ENCODE measurements at places on chromosomes 6 and 20.

- no peak for DNase-seq
These were observed 520.9 kb downstream of the HTR1B start for GRCh38 chr6:76942203-76942966.

DNA sequence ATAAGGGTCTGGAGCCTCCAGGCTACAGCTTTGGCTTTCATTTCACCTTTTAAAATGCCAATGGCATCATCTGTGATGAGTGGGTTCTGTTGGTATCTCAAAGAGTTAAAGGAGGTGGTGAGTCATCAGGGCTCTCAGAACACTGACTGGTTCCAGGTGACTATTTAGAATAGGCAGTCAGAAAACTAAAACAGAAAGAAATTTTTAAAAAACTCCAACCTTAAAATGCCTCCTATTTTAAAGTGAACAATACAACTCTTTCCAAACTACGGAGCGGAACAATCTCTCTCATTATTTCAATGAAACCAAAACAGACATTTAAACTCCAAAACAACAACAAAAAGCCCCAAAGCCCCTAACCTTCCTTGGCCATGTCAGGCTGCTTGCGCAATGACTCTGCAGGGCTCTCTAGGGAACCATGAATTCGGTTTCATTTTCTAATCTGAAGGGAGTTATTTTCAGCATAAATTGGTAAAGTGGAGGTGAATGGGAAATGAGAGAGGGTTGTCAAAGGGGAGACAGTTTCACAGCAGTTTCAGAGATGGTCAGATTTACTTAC lies 194.9 kb downstream of the KIF6 start:
- DNase-seq = no peak

- DNase-seq = no peak
These were observed 92.1 kb downstream of the CRYBG1 start for GRCh38 chr6:106452628-106453027.

DNA sequence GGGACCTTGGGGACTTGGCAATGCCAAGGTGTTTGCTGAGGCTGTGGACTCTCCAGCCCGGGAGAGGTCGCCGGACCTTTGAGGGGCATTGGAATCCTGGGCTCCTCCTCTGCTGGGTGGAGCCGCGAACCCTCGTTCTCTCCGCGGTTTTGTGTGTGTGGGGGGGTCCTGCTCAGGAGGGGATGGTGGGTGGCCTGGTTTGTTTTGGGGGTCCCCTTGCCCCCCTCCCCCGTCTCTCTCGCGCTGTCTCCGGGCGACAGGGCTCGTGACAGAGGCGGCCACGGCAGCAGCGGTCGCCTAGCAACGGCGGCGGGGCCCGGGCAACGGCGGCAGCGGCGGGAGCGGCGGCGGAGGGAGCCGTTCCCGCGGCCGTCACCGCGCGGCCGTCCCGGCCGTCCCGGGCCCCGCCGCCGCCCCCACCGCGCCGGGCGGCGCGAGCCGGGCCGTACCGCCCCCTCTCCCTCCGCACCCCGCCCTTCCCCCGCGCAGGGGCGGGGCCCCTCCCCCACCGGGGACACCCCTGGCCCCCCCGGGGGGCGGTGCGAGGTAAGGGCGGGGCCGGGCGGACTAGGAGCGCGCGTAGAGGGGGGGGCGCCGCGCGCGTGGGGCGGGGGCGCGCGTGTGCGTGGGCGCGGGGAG lies 7.8 kb downstream of the SYNGAP1 start:
- DNase-seq = peak; percentile 51

GRCh38 chr6:170292407-170293158 lies 1.7 kb upstream of the DLL1 start:
- no peak for DNase-seq

- no peak for DNase-seq
These were observed 79.4 kb upstream of the FRMD1 start for GRCh38 chr6:168158213-168158979.

- DNase-seq = no peak
These were observed 33.6 kb downstream of the HM13 start for GRCh38 chr20:31547720-31548298.

GRCh38 chr20:62831854-62832211 lies 15.0 kb downstream of the COL9A3 start:
- DNase-seq = no peak

DNA sequence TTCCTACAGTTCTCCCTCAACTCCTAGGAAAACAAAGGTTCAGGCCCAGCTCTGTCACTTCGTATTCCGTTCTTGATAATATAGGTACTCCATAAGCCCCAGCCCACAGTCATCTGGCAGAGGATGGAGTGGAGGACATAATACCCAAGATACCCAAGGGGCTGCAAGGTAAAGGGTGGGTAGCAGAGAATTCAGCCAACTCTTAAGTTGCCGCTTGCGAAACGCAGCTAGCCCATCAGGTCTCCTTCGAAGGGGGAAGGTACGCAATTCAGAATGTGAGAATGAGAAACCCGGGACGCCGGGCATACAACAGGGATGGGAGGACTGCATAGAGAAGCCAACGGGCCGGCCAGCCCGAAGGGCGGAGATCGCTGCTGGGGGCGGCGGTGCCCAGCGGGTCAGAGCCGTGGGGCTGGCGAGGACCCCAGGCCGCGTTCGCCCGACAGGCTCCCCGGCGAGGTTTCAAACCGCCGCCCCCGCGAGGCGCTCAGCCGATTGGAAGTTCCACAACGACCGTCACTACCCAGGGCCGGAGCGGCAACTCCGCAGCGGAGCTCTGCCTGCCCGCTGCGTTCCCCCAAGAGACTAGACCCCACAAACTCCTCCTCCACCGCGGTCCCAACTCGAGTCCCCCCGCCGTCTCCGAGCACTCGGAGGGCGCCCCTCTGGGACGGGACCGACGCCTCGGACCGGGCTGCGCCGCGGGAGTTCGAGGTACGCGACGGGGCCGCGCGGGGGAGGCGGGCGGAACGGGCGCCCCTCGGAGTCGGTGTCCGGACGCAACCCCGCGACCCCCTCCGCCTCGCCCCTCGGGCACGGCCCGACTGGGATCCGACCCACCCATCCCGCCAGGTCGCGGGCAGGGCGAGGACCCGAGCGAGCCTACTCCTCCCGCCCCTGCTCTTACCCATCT lies 911 bp downstream of the CDK19 start:
- DNase-seq = peak; percentile 61

DNA sequence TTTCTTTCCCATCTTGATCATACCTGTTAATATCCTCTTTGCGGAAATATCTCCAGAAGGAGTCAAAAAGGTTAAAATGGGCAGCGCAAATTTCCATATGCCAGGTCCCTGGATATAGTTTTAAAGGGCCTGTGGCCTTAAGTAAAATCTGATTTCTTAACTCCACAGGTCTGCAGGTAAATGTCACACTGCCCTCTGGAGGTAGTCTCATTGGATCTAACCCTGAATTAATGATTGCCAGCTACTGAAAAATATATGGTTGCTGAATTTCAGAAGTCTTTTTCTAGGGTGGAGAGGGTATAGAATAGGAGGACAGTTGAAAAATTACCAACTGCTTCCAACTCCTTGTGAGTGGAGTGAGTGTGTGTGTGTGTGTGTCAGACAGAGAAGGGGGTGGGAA lies 8.5 kb downstream of the MOXD1 start:
- DNase-seq = no peak

GRCh38 chr6:53795702-53796450 lies 1.1 kb downstream of the LRRC1 start:
- no peak for DNase-seq

DNA sequence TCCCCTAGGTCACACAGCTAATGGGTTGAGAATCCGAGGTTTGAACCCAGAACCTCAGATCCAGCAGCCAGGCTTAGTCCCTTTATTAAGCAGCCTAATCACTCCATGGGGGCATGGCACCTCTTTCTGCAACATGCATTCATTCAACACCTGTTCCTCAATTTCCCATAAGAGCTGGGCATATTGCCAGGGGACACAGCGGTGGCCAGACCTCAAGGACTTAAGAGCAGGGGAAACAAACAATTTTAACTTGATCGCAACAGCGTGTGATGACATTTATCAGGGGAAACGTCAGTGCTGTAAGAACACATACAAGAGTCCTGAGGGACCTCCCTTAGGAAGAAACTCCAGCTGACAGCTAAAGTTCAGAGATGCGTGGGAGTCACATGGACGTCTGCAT lies 267.4 kb upstream of the CDH4 start:
- no peak for DNase-seq

GRCh38 chr6:133542056-133542821 lies 301.1 kb downstream of the EYA4 start:
- no peak for DNase-seq

- DNase-seq = no peak
These were observed 168.9 kb downstream of the PHF3 start for GRCh38 chr6:63804381-63804956.

DNA sequence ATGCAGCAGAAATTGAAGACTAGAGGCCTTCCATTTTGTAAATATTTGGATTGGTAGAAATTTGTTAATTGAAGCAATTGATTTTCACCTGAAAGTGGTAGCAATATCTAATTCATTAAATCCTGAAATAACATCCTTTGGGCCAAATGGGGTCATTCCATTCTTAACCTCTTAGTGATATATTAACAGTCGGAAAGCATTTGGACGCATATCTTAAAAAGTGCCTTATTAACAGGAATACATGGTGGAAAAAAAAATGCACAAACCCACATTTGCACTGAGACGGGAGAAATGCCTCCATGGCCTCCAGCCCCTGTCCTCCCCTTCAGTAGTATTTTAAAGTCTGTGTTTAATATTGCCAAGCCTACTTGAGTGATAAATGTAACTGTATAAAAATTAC lies 205.5 kb downstream of the TFAP2B start:
- DNase-seq = no peak

DNA sequence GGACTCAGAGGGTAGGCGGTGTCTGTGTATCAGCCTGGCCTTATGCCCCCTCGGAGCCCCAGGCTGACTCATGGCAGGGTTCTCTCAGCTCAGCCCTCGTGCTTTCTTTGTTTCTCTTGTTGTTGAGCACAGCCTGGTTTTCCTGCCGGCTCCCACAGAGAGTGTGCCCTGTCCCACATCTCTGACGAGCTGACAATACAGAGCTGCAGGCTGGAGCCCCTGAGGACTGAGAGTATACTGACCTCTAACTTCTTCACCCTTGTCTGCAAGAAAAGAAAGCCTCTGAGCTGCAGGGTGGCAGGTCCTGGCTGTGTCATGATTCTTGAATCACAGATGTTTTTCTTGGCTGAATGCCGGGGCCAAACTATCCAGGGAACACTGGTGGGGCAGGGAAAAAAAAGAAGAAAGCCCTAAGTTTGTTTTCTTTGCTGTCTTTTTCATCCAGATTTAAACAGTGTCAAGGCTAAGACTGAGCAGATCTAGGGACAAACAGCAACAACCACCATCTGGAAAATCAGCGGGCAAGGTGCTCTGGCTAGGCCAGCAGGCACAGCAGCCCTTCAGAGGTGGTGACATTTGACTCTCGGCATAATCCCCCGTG lies 63.3 kb upstream of the ZNF133 start:
- peak; percentile 27 for DNase-seq

GRCh38 chr6:130602151-130602770 lies 224.9 kb upstream of the SMLR1 start:
- peak; percentile 28 for DNase-seq

- DNase-seq = no peak
These were observed 201.9 kb upstream of the KCNQ5 start for GRCh38 chr6:72419966-72420365.

GRCh38 chr6:431504-431903 lies 40.0 kb downstream of the IRF4 start:
- no peak for DNase-seq

- DNase-seq = no peak
These were observed 350.8 kb downstream of the RNGTT start for GRCh38 chr6:88612631-88613030.

GRCh38 chr6:38269461-38270172 lies 370.1 kb downstream of the BTBD9 start:
- no peak for DNase-seq

DNA sequence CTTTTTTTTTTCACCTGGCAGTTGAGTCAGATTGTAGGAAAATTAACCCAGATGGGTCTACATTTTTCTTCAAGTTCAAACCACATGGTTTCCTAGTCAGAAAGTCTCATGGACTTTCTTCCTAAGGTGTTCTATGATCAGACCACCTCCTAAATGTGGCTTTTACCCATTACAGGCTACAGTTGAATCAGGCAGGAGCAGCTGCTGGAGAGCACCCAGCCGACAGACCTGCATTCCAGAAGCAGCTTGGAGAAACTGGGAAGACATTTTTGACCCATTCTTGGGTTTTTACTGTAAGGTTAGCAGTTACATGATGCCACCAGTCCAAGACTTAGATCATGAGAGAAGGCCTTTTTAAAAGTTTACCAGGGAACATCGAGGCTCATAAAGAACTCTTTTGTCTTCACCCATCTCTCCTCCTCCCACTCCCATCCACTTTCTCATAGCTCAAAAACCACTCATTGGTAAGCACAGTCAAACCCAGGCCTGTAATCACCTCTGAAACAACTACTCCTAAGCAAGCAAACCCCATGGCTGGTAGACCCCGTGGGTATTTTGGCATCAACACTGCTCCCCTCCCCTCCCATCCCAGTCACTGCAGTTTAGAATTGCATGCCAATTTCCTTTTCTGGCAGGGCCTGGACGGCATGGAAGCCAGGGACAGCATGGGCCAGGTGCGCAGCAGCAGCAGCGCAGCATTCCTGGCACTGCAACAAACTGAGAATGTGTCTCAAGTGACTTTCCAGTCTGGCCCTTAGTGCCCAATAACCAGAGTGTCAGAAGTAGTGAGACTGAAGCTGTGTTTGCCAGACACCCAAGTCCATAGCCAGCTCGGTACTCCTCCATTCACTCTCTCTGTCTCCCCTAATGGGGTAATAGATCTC lies 113.7 kb downstream of the CLIC5 start:
- DNase-seq = no peak
